ENCODE measurements at places on chromosomes 2 and 18. TPM values are rescaled to one million over a fixed set of nuclear protein-coding genes. Genes with fewer than 3 reads are reported as not detected.

Gene UNC80
- total RNA-seq: under 0.01 TPM

Gene SCG2
- not detected for total RNA-seq

Gene CCDC178
- not detected for total RNA-seq

Gene FSHR
- under 0.01 TPM for total RNA-seq

Gene MIB1
- total RNA-seq: 33.7 TPM

Gene LIPG
- total RNA-seq: under 0.01 TPM

Gene STARD6
- not detected for total RNA-seq

Gene GREB1L
- not detected for total RNA-seq

Gene GPR39
- total RNA-seq: under 0.01 TPM

Gene FN1
- total RNA-seq: 0.54 TPM

Gene AMER3
- total RNA-seq: under 0.01 TPM

Gene OSBPL1A
- 14.8 TPM for total RNA-seq

Data from hematopoietic multipotent progenitor cell (in vitro differentiated cells).